Temporal lobe (tissue), 4 donors: ENCODE measurements at places on chromosomes 4 and X. TPM values are rescaled to one million over a fixed set of nuclear protein-coding genes. Genes with fewer than 3 reads are reported as not detected.

METTL14 gene
- total RNA-seq: 21.9 TPM

ITIH6 gene
- not detected for total RNA-seq

PNMA5 gene
- 3.0 TPM for total RNA-seq

PRRG1 gene
- 5.4 TPM for total RNA-seq

NUDT11 gene
- total RNA-seq: 63.4 TPM

PTCHD1 gene
- 11.1 TPM for total RNA-seq

NWD2 gene
- total RNA-seq: 29.0 TPM

SSX2B gene
- total RNA-seq: not detected

BTC gene
- total RNA-seq: 0.25 TPM

RXFP1 gene
- total RNA-seq: 18.7 TPM

REPS2 gene
- 14.8 TPM for total RNA-seq

GABRG1 gene
- 21.9 TPM for total RNA-seq

CDKL2 gene
- 41.8 TPM for total RNA-seq

HPGDS gene
- 0.98 TPM for total RNA-seq

C4orf51 gene
- total RNA-seq: not detected

ZNF157 gene
- 3.7 TPM for total RNA-seq

BMPR1B gene
- 5.9 TPM for total RNA-seq

MAOA gene
- 12.0 TPM for total RNA-seq

GYG2 gene
- 6.1 TPM for total RNA-seq

AREG gene
- 0.25 TPM for total RNA-seq

BDH2 gene
- total RNA-seq: 12.5 TPM

GAB1 gene
- total RNA-seq: 20.2 TPM

PLA2G12A gene
- total RNA-seq: 20.4 TPM

GAGE12H gene
- total RNA-seq: not detected

PUDP gene
- 7.9 TPM for total RNA-seq

ETDA gene
- total RNA-seq: not detected

RNF128 gene
- 0.98 TPM for total RNA-seq

TEX13D gene
- under 0.01 TPM for total RNA-seq

TCEAL7 gene
- 88.5 TPM for total RNA-seq

CPLX1 gene
- 2.0 TPM for total RNA-seq

DNAAF6 gene
- not detected for total RNA-seq

FOXR2 gene
- not detected for total RNA-seq

MAGEC2 gene
- total RNA-seq: not detected

TMPRSS11D gene
- total RNA-seq: not detected

FATE1 gene
- total RNA-seq: not detected

TCEAL2 gene
- 26.6 TPM for total RNA-seq

LRIT3 gene
- 0.25 TPM for total RNA-seq

IBSP gene
- under 0.01 TPM for total RNA-seq

UVSSA gene
- 7.9 TPM for total RNA-seq

SPANXA2 gene
- total RNA-seq: not detected

CXCL11 gene
- total RNA-seq: not detected

CSAG2 gene
- not detected for total RNA-seq

STARD8 gene
- 2.5 TPM for total RNA-seq

TMEM129 gene
- total RNA-seq: 8.9 TPM

WDFY3 gene
- total RNA-seq: 173 TPM

FGFBP2 gene
- not detected for total RNA-seq

GSX2 gene
- total RNA-seq: 1.7 TPM

STK32B gene
- 53.6 TPM for total RNA-seq

SLITRK2 gene
- total RNA-seq: 6.1 TPM

TASL gene
- total RNA-seq: 0.49 TPM

PRRG3 gene
- total RNA-seq: 6.1 TPM

KLHL34 gene
- under 0.01 TPM for total RNA-seq

FAM184B gene
- 4.4 TPM for total RNA-seq

VCX2 gene
- total RNA-seq: not detected

CFAP99 gene
- not detected for total RNA-seq
